NCI-H1105 treated with DMSO at 0.1 percent for 48 hours (cell line): ENCODE measurements at places on chromosomes 2 and 18.
A peak's percentile ranks its signal among the peaks of the same experiment; 100 is the strongest.

- no peak for DNase-seq
Measured at GRCh38 chr2:219453671-219454590, 19.3 kb downstream of the SPEG start.

GRCh38 chr2:98294711-98295110 lies 51.5 kb upstream of the CNGA3 start:
- DNase-seq, result no peak

DNA sequence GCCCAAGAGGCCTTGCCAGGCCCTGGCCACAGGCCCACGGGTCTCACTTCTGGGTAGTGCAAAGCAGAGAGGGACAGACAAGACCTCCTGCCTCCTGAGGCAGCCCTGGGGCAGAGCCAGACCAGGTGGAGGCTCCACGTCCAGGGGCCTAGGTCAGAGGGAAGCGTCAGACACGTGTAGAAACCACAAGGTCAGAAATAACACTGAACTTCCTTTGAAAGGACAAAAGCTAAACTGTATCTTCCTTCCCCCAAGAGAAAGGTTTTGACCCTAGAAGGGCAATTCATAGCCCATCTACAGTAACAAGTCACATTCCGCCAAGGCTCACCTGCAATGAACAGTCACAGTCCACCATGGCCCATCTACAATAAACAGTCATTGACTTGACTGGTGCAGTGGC lies 17.9 kb downstream of the SDC1 start:
- DNase-seq, result no peak

GRCh38 chr18:38074298-38074876 lies 508.8 kb upstream of the CELF4 start:
- DNase-seq, result no peak

DNA sequence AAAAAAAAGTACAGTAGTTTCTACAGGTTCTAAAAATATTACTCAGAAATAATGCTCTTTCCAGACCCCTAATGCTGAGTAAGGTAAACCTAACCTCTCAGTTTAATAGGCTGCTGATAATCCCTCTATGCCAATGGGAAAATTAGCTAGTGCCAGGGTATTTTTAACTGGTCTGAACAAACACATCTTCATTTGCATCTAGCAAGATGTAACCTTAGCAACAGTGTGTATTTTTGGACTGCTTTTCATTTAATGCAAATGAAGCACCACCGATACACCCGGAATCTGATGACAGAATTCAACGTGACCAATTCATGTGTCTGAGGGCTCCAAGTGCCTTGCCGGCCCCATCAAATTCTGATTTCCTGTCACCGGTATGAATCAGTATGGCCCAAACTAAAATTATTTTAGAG lies 47.4 kb upstream of the CYRIA start:
- peak; percentile 14 for DNase-seq

- peak; percentile 39 for DNase-seq
Measured at GRCh38 chr2:119744335-119744939, 15.3 kb upstream of the PTPN4 start.

- no peak for DNase-seq
Measured at GRCh38 chr2:46747297-46747818, 168.2 kb downstream of the MCFD2 start.

DNA sequence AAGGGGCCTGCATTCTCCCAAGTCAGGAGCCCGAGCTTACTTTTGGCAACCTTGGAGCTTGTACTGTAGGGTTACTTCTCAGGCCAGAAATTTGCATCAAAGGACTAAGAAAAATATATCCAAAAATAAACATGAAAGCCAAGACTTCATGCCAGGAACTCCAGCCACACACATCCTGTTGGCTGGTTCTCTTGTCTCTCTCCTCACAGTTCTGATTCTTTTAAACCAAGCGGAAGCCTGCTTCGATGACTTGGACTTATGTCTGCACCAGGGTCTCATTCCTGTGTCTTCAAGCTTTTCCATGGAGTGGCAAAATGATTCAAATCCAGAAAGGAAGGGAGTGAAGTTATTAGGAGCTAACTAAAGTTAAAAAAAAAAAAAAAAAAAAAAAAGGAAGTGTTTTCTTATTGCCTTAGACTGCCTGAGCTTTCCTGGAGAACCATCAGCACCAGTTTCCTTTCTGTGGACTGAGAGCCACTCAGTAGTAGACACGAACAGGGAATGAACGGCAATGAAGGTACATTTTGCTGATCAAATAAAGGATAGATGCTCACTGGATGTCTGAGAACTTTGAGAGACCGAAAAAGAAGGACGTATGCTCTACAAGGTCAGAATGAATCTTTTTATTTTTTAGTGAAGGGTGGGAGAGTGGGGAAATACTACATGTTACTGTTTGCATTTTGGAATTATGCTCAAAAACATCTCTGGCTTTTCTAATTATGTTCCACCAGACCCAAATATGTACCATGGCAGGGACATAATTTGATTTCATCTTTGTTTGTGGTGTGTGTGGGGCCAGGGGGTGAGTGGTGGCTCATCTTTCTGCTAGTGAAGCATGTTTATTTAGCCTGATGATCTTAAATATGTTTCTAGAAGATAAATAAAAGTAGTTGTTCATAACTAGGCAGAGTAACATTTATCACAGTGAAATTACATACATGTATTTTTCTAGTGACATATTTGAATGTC lies 86.0 kb downstream of the RAPGEF4 start:
- DNase-seq, result no peak

- peak; percentile 47 for DNase-seq
Measured at GRCh38 chr2:188524519-188525113, 232.9 kb downstream of the GULP1 start.

DNA sequence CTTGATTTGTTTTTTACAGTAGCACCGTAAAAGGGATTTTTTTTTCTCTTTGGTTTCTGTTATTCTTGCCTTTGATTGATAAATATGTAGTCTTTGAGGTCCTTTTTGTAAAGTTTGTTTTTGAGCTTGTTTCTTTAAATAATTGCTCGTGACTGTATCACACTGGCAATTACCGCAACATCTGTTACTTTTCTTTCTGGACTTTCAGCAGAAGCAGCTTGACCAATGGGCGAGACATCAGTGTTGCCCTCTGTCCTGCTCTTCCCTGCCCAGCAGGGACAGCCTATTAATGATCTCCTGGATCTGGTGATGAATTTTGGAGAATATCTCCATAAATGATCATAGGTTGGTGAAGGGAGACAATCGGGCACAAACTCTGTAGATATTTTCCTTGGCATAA lies 74.9 kb downstream of the TDRD15 start:
- DNase-seq, result no peak

GRCh38 chr2:36403675-36404230 lies 48.2 kb downstream of the CRIM1 start:
- DNase-seq, result no peak

DNA sequence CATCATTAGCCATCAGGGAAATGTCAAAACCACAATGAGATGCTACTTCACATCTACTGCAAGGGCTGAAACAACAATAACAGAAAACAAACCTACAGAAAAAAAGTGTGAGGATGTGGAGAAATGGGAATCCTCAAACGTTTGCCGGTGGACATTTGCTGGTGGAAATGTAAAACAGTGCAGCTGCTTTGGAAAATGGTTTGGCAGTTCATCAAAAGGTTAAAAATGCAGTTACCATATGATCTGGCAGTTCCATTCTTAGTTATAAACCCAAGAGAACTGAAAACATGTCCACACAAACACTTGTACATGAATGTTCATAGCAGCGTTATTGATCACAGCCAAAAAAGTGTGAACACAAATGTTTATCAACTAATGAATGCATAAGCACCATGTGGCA lies 44.2 kb downstream of the PROC start:
- DNase-seq, result no peak

- DNase-seq, result no peak
Measured at GRCh38 chr2:47456851-47457250, 53.9 kb downstream of the MSH2 start.

DNA sequence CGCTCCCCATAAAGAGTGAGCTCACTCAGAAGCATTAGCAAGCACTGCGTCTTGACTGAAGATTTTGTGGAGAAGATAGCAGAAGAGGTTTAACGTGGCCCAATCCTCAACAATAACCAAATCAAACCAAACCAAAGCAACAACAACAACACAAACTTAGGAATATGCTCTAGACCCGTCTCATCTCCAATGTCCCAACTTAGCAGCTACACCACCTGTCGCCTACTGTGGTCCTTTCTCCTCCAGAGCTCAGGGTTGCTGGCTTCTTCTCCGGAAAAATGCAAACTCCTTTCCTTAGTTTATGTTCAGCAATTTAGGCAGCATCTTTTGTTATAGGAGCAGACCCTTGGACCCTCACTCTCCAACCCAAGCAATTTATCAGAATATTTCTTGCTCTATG lies 301.4 kb downstream of the ZNF521 start:
- no peak for DNase-seq

DNA sequence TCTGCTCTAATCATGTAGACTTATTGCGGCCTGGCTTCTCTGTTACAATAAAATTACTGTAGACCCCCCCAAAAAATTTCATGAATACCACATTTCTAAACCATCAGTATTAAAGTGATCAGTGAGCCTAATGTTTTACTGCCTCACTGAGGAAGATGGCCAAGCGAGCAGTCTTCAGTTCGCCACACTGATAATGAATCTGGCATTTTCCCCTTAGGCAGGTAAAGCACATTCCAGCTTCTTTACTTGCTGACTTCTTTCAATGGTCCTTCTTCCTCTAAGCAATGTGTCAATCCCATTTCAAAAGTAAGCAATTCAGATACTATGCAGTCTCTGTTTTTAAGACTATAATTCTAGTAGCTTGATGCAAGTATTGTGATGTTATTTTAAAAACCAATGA lies 137.6 kb downstream of the LAMA1 start:
- no peak for DNase-seq

GRCh38 chr2:208545403-208546042 lies 138.9 kb downstream of the PTH2R start:
- DNase-seq, result peak; percentile 76

GRCh38 chr2:32752205-32752604 lies 124.4 kb downstream of the TTC27 start:
- no peak for DNase-seq

DNA sequence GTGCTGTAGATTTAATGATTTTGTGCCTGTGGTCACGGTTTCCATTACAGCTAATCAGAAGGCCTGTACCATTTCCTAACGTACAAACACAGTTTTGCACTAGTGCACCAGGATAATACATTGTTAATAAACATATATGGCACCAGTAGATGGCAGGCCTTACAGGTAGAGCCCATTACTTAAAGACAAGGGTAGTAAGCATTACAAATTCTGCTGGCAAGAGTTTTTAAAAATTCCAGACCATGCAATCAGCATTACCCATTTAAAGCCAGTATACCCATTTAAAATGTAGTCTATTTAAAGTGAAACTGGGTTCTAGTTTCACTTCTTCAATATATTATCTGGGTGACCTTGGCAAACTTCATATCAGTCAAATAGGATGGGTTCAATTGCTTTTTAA lies 224.2 kb downstream of the NUP35 start:
- DNase-seq, result no peak

GRCh38 chr18:46174342-46175041 lies 70.3 kb downstream of the HAUS1 start:
- DNase-seq, result peak; percentile 36

GRCh38 chr2:151230627-151231140 lies 31.0 kb downstream of the RBM43 start:
- DNase-seq, result no peak

GRCh38 chr2:231634951-231635875 lies 42.5 kb downstream of the TEX44 start:
- no peak for DNase-seq

GRCh38 chr18:23341383-23341782 lies 111.7 kb upstream of the RIOK3 start:
- no peak for DNase-seq

DNA sequence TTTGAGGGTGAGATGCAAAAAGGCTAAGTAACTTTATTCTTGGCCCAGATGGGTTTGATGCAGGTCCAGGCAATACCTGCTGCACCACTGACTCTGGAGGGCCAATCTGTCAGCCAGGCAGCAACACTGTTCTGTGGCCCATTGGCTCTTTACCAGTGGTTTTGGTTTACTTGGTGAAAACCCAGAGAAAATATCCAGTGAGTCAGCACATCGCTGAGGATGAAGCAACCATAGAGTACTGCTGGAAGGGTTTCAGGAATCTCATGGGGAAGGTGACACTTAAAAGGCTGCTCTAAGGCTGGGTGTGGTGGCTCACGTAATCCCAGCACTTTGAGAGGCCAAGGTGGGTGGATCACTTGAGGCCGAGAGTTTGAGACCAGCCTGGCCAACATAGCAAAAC lies 192.5 kb upstream of the FAM98A start:
- no peak for DNase-seq

DNA sequence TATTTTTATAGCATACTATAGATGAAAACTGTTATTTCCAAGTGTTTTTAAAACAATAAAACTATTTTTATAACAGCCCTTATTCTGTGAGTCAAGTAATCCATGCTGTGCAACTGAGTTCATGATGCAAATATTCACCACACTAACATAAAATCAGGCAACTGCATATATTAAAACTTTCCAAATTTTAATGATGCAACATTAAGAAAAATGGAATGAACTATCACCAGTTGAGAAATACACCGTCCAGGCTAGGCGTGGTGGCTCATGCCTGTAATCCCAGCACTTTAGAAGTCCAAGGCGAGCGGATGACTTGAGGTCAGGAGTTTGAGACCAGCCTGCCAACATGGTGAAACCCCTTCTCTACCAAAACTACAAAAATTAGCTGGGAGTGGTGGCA lies 114.5 kb downstream of the CDH2 start:
- no peak for DNase-seq

DNA sequence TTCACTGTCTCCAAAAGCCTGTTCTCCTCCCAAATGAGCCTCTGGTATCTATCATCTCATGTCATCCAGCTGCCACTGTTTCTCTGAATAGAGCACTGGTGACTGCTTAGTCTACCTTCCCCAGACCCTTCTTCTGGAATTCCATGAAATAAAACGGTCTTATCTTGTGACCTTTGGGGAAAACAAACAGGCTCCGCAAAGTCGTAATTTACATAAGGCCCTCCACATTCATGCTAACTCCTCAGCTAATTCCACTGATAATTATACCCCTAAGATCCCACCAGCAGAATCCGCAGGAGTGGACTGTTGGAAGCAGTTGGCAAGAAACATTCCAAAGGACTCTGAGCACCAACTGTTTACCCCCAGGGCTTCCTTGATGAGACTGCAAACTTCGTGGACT lies 33.9 kb upstream of the CHN1 start:
- DNase-seq, result no peak

- DNase-seq, result no peak
Measured at GRCh38 chr2:221495731-221496130, 76.4 kb downstream of the EPHA4 start.

DNA sequence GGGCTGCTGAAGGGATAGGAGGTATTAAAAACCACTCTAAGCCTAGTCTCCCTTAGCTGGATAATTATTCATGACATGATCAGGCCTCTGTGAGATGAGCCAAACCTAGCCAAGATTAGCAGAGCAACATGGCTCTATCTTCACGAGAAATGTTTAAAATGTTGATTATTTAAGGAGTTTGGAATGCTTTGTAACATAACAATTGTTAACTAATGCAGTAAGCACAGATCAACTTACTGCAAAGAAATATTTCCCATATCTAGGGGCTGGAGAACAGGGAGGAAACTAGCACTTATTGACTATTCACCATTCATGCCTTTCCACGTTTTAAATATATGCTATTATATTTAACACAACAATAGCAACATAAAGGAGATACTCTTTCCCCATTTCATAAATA lies 833.7 kb upstream of the CHAC2 start:
- DNase-seq, result no peak
